Stimulated activated CD8-positive, alpha-beta memory T cell treated with anti-CD3 and anti-CD28 coated beads, Interleukin-4, amount 100 ng/mL, for 1 hour (primary cell): ENCODE measurements at places on chromosomes 1 and 21.

- DNase-seq, result no peak
Observed at GRCh38 chr1:243494741-243495431, 239.0 kb downstream of the SDCCAG8 start.

- no peak for DNase-seq
Observed at GRCh38 chr1:98298319-98298718, 363.2 kb upstream of the SNX7 start.

GRCh38 chr21:35681946-35682345 lies 378.4 kb downstream of the SETD4 start:
- DNase-seq, result no peak

DNA sequence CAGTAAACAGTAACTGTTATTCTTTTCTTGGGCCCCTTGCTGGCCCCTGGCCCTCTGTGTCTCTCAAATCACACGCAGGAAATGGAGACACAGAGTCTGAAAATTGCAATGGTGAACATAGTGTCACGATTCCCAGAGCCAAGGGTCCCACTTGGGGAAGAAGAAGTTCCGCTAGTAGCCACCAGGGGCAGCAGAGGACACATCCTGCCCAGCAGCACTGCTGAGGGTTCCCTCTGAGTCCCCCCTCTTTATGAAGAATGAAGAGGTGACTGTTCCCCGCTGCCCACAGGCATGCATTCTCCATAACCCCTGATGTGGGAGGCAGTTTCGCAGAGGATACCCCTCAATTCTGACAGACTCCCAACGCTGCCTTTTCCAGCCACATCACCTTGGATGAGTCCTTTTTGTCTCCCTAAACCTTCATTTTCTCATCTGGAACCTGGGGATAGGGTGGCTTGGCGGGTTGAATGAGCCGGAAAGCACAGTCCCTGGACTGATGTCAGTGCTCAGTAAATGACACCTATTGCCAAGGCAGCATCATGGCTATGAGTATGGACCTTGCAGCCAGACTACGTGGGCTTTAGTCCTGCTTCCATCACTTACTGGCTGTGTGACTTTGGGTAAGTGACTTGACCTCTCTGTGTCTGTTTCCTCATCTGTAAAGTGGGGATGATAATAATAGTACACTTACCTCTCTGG lies 238.0 kb upstream of the TMEM51 start:
- DNase-seq, result peak; percentile 9
